ENCODE measurements at places on chromosomes 13 and 19. TPM values are rescaled to one million over a fixed set of nuclear protein-coding genes. Genes with fewer than 3 reads are reported as not detected.

ZNF709 gene
- total RNA-seq: 2.9 TPM

CYP4F11 gene
- total RNA-seq: not detected

SLC15A1 gene
- 0.27 TPM for total RNA-seq

C19orf33 gene
- total RNA-seq: 9.8 TPM

GPR183 gene
- not detected for total RNA-seq

SPTBN4 gene
- 0.07 TPM for total RNA-seq

PPP2R1A gene
- total RNA-seq: 157 TPM

ZNF134 gene
- total RNA-seq: 14.1 TPM

RB1 gene
- 71.9 TPM for total RNA-seq

CPAMD8 gene
- 0.66 TPM for total RNA-seq

UBE2L5 gene
- total RNA-seq: not detected

SPATA13 gene
- 18.4 TPM for total RNA-seq

LILRA2 gene
- total RNA-seq: not detected

CRB3 gene
- not detected for total RNA-seq

SLC25A41 gene
- total RNA-seq: 0.27 TPM

MFSD12 gene
- 71.3 TPM for total RNA-seq

PGPEP1 gene
- 22.5 TPM for total RNA-seq

NMRK2 gene
- total RNA-seq: not detected

TUBGCP3 gene
- total RNA-seq: 32.4 TPM

RGS9BP gene
- 0.22 TPM for total RNA-seq

SOX1 gene
- total RNA-seq: not detected

ENOX1 gene
- 11.0 TPM for total RNA-seq

ICAM5 gene
- 0.29 TPM for total RNA-seq

DYRK1B gene
- total RNA-seq: 15.6 TPM

TBC1D4 gene
- 74.3 TPM for total RNA-seq

RXFP2 gene
- not detected for total RNA-seq

CEACAM3 gene
- not detected for total RNA-seq

CEACAM7 gene
- total RNA-seq: not detected

GJB6 gene
- total RNA-seq: not detected

NAXD gene
- 13.3 TPM for total RNA-seq

GMIP gene
- total RNA-seq: 10.4 TPM

LYPD3 gene
- not detected for total RNA-seq

TSKS gene
- total RNA-seq: not detected

PRRG2 gene
- total RNA-seq: 3.1 TPM

KIR3DL2 gene
- total RNA-seq: not detected

WDR87 gene
- not detected for total RNA-seq

IGSF23 gene
- total RNA-seq: not detected

C19orf73 gene
- 0.80 TPM for total RNA-seq

IQCN gene
- 0.40 TPM for total RNA-seq

SCN1B gene
- total RNA-seq: 10.6 TPM

GAPDHS gene
- not detected for total RNA-seq

FGF22 gene
- not detected for total RNA-seq

KCNJ14 gene
- total RNA-seq: 0.66 TPM

ZNF850 gene
- 4.7 TPM for total RNA-seq
